ENCODE measurements at places on chromosomes 7 and 10. TPM values are rescaled to one million over a fixed set of nuclear protein-coding genes. Genes with fewer than 3 reads are reported as not detected.

MYO1G gene
- 436 TPM for total RNA-seq

MACC1 gene
- total RNA-seq = 0.10 TPM

ZYX gene
- 137 TPM for total RNA-seq

HOXA5 gene
- total RNA-seq = not detected

GRCh38 chr7:2717293-2718261, 29.6 kb downstream of the AMZ1 start:
- no peak overlapping the region for H3K4me3 ChIP-seq
- peak overlapping the region; percentile 43 for H3K27ac ChIP-seq
- no peaks in the 10 kb centered on the region for H3K36me3 ChIP-seq
- H3K27me3 ChIP-seq = peaks cover 2% of the 10 kb centered on the region
- H3K4me1 ChIP-seq = peaks cover 60% of the 10 kb centered on the region

- DNase-seq = no peak
- H3K36me3 ChIP-seq = no peaks in the 10 kb centered on the region
- H3K27ac ChIP-seq = no peak overlapping the region
- H3K4me1 ChIP-seq = no peaks in the 10 kb centered on the region
- no peak overlapping the region for H3K4me3 ChIP-seq
Measured at GRCh38 chr10:35924759-35925158, 282.7 kb upstream of the FZD8 start.

- H3K4me3 ChIP-seq = no peak overlapping the region
- H3K27me3 ChIP-seq = no peaks in the 10 kb centered on the region
- no peak overlapping the region for H3K27ac ChIP-seq
- no peak for DNase-seq
Measured at GRCh38 chr7:151134743-151135524, 32.6 kb downstream of the GBX1 start.
